ENCODE measurements at places on chromosomes 13 and 19.

- no peak for DNase-seq
Measured at GRCh38 chr13:76014406-76015318, 378.5 kb downstream of the LMO7 start.

DNA sequence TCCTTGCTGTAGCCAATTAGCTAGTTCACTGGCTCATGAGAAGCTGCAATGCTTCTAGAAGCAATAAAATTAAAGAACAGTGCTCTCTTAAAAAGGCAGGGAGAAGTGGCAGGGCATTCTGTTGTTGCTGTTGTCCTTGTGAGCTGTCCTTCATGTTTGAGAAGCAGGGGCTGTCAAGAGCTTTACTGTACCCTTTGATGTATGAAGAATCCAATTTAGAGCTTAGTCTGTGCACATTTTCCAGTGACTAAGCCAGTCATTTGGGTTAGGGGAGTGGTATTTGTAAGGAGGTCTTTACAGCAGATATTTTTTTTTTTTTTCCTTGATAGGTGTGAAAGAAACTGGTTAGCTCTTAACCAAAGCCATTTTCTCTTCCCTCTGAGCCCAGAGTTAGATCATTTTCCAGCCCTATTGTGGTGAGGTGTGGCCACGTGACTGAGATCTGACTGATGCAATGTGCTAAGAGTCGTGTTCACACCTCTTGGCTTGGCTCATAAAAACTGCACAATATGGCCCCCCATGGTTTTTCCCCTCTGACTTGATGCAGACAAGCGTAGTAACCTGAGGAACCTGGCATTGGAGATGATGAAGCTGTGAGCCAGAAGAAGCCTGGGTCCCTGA, 309.6 kb upstream of the TMTC4 start:
- DNase-seq: no peak

DNA sequence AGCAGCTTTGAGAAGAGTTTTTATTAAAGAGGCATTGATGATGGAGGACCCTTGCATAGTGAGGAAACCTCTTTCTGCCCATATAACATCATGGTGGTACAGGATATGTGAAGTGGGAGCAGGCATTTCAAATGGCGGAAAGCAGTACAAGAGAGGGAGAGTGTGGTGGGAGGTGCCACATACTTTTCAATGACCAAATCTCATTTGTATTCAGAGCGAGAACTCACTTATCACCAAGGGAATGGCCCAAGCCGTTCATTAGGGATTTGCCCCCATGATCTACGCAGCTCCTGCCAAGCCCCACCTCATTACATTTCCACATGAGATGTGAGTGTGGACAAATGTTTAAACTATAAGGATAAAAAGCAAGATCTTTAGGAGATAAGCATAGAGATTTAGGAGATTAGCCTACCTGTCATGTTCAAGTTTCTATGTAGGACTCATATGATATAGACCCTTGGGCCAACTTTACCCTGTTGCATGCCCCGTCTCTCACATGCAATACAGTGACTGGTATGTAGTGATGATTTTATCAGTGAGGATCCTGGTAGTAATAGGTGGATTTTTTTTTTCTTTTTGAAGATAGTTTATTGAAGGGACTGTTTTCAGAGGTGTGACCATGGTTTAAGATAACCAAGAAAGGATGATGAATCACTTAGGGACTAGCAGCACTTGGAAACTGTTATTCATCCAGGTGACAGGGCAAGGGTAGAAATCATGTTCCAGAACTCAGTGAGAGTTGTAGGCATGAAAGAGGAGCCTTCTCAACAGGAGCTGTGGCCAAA, 38.3 kb downstream of the DNAJC15 start:
- no peak for DNase-seq

DNA sequence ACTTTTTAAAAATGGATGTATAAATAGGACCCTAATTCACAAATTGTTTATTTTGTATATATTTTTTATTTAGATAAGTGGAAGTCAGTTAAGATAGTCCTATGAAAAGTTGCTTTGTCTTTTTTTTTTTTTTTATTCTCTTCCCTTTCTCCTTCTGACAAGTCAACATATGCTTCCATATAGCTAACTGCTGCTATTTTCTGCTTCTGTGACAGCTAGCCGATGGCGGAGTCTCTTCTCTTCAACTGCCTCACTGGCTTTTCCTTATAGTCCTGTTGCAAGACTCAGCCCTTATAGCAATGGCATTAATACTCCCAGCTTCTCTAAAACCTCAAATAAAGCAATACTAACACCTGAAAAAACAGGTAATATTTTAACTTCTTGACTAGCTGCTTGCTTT, 45.3 kb downstream of the SLAIN1 start:
- no peak for DNase-seq

DNA sequence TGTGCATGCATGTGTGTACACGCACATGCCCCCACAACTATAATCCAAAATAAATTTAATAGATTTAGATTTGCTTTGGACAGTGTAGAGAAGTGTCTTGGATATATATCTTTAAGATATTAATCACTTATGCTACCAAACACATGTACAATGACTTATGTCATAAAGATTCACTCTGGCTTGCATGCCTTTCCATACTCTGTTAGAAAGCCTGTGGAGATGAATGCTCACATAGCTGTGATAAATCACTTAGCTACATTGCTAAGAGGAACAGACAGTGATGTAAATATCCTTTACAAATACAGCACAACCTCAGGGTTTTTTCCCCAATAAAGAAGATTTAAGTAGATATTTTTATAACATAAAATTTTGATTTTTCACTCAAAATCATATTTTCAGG, 2484.8 kb upstream of the PCDH20 start:
- DNase-seq: no peak

- no peak for DNase-seq
Measured at GRCh38 chr19:40763526-40763925, 11.8 kb upstream of the MIA start.

GRCh38 chr19:14333101-14333871, 48.0 kb upstream of the ADGRE5 start:
- DNase-seq: no peak

GRCh38 chr13:66781241-66781640, 448.9 kb downstream of the PCDH9 start:
- no peak for DNase-seq

DNA sequence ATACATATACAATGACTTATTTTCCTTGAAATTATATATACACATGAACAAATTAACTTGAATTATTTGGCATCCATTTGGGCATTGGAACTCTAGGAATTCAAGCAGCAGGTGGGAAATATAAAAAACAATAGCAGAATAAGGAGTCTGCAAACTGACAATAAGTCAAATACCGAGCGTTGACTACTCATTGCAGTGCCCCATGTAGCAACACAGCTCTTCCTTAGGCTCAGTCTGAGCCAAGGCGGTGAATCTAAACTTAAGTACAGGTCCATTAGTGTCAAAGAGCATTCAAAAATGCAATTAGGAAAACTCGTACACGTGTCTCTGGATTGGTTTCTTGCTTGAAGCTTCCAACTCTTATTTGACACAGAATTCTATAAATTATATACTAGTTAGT, 462.5 kb upstream of the KLF12 start:
- no peak for DNase-seq

DNA sequence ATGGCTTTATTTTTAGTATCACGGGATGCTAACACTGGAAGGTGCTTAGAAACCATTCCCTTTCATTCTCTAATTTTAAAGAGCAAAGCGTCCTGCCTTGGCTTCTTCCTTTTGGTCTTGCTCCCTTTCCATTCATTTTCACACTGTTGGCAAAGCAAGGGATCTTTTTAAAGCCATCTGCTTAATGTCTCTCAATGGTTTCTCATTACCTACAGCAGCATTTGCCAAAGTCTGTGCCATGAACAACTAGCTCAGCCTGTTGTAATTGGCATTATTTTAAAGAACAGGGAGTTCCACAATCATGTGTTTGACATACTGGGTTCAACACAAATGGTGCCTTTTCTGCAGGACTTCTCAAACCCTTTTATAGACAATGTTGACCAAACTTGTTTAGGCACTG, 444.3 kb downstream of the GPC6 start:
- DNase-seq: no peak

DNA sequence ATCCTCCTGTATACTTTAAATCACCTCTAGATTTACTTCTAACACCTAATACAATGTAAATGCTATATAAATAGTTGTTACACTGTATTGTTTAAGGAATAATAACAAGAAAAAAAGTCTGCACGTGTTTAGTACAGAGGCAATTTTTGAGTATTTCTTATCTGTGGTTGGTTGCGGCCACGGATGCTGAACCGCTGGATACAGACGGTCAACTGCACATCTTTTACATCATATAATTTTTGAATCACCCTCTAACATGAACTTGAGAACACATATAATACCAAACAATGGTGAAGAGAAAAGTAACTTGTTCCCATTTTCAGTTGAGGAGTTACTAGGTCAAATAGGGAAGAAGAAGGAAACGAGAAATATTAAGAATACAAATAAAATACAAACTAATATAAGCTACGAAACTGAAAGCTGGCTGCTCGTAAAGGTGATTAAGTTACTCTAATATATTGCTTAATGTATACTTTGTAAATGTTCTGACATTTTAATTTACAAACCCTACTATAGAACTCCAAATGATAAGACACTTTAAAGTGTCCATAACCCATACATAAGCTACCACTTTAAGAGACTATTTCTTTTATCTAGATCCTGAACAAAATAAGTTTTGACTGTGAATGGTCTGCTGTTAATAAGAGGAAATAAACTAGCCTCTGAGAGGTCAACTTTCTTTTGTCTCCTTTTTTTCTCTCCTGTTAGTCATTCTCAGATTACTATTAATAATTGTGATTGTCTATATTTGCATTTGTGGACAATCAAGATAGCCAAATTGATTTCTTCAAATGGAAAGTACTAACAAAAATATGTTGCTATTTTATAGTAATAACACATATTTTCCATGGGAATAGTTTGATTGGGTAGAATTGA, 457.4 kb downstream of the DIAPH3 start:
- no peak for DNase-seq

GRCh38 chr13:87709947-87710346, 38.8 kb downstream of the SLITRK5 start:
- DNase-seq: no peak

DNA sequence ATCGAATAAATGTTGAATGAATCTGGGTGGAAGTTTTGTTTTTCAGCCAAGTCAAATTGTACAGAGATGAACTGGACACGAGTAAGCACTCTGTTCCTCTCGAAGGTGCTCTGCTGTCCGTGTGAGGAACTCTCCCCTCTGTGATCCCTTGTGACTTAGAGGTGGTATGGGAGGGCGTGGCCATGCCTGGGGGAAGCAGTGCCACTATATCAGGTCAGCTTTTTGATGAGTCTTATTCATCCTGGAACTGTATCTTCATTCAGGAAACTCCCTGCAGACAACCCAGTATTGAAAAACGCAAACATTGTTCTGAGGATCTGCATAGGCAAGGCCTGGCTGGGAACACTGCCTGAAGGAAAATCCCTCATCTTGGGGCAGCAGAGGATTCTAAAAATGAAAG, 45.7 kb upstream of the FLT1 start:
- no peak for DNase-seq

DNA sequence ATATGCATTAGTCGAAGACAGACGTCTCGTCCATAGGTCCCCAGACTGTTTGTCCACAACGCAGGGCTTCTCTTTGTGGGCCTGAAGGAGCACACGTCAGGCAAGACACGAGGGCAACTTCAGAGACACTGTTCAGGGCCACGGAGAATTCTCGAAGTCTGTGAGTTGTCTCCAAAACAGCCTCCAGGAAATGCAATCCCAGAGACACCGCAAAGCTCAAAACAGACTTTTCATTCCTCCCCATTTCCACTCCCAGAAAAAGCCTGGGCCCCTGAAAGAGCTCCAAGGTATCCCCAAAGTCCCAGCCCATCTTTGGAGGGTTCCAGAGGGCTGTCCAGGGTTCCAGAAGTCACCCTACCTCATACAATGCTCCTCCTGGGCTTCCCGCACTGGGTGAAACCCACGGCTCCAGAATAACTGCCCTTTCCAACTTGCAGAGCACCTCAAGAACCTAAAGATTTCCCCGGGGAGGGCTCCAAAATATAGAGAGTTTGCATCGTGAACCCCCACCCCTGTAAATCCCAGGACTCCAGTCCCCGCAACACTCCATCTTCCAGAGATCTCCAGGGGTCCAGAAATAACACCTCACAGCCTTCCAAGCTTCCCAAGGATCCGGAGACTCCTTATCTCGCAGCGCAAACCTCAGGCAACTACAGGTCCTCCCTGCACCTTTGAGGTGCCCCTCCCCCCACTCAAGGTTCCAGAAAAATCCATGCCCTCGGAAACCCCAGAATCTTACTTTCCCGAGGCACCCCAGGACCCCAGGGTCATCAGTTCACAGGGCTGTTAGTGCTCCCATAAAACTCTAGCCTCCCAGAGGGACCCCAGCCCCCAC, 687 bp upstream of the FTL start:
- DNase-seq: no peak

- no peak for DNase-seq
Measured at GRCh38 chr19:46860846-46861690, at the start of gene ARHGAP35. TSS of gene ARHGAP35 (plus strand) at chr19:46860997. CDS start at chr19:46918676, 57,679 bp downstream.

DNA sequence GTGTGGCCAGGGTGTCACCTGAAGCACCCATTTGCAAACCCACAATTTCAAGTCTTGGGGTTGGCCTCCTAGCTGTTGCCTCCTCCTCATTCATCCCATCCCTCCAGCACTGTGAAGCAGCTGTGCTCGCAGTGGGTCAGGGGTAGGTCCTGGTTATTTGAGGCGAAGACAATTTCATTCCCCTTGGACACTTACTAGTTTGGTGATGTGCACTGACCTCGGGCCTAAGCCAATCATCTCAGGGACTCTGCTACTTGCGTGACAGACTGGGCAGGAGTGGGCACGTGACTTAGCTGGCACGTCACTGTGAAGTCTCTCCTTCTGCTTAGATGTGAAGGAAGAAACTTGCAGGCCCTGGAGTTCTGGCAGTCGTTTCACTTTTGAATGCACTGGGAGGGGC, 3.5 kb upstream of the ATP11A start:
- no peak for DNase-seq

- DNase-seq: no peak
Measured at GRCh38 chr13:70579941-70580340, 471.7 kb upstream of the KLHL1 start.

DNA sequence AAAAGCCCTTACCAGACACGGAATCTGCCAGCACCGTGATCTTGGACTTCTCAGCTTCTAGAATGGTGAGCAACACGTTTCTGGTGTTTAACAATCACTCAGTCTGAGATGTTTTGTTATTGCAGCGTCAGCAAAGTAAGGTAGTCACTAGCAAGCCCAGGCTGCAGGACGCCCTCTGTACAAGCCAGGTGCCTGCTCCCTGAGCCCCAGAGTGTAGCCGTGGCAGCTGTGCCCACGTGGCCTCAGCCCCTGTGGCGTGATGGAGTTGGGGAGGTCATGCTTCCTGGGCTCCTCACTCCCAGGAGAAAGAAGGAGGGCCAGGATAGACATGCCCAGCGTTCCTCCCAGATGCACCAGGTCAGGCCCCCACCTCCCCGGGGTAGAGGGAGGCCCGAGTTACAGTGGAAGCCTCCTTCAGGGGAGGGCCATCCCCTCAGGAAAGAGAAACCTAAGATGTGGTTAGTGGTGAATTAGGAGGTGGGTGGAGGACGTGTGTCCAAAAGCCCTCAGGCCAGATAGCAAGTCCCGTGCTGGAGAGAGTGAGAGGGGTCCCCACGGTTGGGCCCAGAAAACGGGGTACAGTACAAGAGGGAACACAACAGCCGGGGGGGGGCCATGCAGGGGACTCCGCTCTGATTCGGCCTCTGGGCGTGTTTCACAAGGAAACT, 169.6 kb upstream of the SOX1 start:
- DNase-seq: no peak

GRCh38 chr13:41981951-41982715, 21.2 kb upstream of the VWA8 start:
- no peak for DNase-seq

GRCh38 chr19:7680606-7681339, at the start of gene TRAPPC5:
TSS of gene TRAPPC5 (plus strand) at chr19:7680833. CDS start at chr19:7682254, 1,421 bp downstream.
- peak; percentile 88 for DNase-seq

GRCh38 chr13:27635266-27635665, 13.6 kb downstream of the POLR1D start:
- DNase-seq: no peak

Measured in CD4-positive, alpha-beta T cell treated with Interleukin-4 for 1 hour (primary cell).